ENCODE measurements at places on chromosomes 16 and 17.

GRCh38 chr16:77744141-77744540 lies 21.8 kb downstream of the NUDT7 start:
- no peak for DNase-seq

- DNase-seq, result no peak
Measured at GRCh38 chr17:32323046-32323445, 18.9 kb downstream of the C17orf75 start.

- DNase-seq, result no peak
Measured at GRCh38 chr17:35514564-35514963, 22.9 kb downstream of the SLFN12L start.

DNA sequence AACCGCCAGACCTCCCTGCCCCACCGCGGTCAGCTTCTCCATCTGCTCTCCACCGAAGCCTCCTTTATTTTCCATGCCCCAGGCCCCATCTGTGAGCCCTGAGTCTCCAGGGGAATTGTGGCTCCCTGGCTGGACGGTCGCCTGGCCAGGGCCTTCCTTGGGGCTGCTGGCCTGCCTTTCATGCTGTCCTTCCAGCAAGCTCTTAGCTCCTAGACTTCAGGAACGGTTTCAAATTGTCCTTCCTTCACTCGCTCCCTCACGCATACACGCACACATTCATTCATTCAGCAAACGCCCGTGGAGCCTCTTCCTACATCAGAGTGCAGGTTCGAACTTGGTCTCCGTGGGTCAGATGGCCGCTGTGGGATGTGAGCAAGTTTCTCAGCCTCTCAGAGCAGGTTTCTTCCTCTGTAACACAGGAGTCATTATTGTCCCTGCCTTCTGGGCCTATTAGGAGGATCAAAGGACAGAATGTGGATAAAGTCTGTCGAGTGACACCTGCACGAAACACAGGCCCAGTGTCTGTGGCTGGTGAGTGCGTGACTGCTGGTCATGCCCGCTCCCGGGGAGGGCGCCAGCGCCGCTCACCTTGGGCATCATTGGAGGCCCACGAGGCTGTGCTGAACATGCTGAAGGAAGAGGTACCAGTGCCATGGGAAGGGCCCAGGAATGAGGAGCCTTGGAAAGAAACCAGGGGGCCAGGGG lies 18.7 kb upstream of the GSE1 start:
- DNase-seq, result no peak

- DNase-seq, result no peak
Measured at GRCh38 chr17:61479493-61480413, 27.5 kb downstream of the TBX4 start.

Measured in anterior cingulate cortex (tissue), 58 donors.